Immature natural killer cell (primary cell): ENCODE measurements at places on chromosomes 12 and 14. TPM values are rescaled to one million over a fixed set of nuclear protein-coding genes. Genes with fewer than 3 reads are reported as not detected.

The TUNAR gene
- polyA plus RNA-seq: not detected

The ACVRL1 gene
- not detected for polyA plus RNA-seq

The NRL gene
- 4.1 TPM for polyA plus RNA-seq

The TAS2R8 gene
- polyA plus RNA-seq: not detected

The GALNT8 gene
- polyA plus RNA-seq: not detected

DNA sequence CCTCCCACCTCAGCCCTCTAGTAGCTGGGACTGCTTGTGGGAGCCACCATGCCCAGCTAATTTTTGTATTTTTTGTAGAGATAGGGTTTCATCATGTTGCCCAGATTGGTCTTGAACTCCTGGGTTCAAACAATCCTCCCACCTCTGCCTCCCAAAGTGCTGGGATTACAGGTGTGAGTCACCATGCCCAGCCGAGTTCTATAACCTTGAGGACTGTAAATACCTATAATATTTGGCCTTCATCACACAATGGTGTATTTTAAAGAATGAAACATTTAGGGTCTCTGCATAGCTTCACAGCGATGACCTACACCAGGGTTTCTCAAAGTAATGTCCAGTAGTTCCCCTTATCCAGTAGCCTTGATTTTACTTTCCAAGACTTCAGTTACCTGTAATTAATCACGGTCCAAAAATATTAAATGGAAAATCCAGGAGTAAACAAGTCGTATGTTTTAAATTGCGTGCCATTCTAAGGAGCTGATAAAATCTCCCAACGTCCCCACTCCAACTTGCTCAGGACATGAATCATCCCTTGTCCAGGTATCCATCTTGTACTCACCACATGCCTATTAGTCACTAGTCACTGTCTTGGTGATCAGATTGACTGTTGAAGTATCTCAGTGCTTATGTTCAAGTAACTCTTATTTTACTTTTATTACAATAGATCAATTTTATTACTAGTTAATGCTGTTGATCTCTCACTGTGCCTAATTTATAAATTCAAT, 368.2 kb downstream of the BTG1 start:
- H3K36me3 ChIP-seq: peaks cover 2% of the 10 kb centered on the region
- no peak overlapping the region for H3K27ac ChIP-seq

DNA sequence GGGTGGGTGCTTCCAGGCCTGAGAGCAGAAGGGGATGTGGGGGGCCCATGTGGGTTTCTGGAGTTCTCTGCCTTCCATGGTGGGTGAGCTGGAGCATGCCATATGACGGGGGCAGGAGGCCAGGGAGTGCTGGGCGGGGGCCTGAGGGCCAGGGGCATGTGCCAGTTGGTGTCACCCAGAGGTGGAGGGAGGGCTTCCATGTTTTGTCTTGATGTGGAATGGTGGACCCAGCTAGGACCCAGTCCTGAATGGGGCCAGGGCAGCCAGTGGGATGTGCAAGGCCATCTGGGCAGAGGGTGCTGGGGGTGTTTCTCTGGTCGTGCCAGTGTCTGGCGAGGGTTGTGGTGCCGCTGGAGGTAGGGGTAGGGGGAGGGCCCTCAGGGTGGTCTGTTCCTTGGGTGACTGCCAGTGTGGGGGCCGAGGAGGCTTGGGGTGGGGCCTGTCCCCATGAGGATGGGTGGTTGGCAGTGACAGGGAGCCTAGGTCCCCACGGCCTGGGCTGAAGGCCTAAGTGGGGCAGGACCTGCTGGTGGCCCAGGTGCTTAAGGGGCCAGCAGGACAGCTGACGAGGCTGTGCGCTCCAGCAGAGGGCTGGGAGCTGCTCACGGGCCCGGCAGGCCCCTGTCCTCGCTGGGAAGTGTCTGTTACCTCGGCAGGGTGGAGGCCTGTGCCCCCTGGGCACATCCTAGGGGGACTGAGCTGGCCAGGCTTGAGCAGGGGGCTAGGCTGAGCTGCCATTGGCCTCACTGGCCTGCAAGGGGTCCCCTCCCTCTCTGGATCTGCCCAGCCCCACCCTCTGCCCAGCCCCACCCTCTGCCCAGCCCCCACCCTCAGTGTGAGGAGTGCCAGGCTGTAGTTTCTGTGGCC, 26.8 kb downstream of the CEP170B start:
- H3K27ac ChIP-seq: no peak overlapping the region
- H3K4me1 ChIP-seq: no peaks in the 10 kb centered on the region
- no peaks in the 10 kb centered on the region for H3K36me3 ChIP-seq
- H3K27me3 ChIP-seq: no peaks in the 10 kb centered on the region
- no peak for DNase-seq
- H3K4me3 ChIP-seq: no peak overlapping the region
